ENCODE measurements at places on chromosomes 3 and 15.

- no peak for DNase-seq
Observed at GRCh38 chr3:72180405-72180804, 395.5 kb upstream of the PROK2 start.

GRCh38 chr15:57387564-57388076 lies 11.3 kb downstream of the CGNL1 start:
- no peak for DNase-seq

DNA sequence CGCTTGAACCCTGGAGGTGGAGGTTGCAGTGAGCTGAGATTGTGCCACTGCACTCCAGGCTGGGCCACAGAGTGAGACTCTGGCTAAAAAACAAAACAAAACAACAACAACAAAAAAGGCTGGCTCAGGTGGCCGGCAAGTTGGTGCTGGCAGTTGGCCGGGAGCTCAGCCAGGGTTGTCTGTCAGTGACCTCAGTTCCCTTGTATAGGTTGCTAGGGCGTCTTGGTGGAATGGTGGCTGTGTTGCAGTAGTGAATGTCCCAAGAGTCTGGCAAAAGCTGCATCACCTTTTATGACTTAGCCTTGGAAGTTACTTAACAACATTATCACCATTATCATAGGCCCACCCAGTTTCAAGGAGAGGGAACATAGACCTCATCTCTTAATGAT lies 40.6 kb downstream of the ASB7 start:
- no peak for DNase-seq

DNA sequence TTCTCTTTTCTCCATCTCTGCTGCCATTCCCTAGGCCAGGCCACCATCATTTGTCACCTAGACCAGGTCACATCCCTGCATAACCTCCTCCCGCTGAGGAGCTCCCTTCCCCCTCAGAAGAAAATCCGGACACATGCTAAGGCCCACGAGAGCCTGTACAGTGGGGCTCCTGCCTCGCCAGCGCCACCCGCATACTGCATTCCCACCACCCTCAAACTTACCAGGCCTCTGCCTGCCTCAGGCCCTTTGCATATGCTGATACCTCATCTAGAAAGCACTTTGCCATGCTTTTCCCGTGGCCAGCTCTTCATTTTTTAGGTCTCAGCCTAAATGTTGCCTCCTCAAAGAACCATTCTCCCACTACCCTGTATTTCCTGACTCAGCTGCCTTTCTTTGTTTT lies 220.1 kb upstream of the CTDSPL start:
- DNase-seq = no peak

GRCh38 chr3:32862247-32862935 lies 44.6 kb downstream of the TRIM71 start:
- no peak for DNase-seq

GRCh38 chr3:171156401-171157010 lies 130.0 kb upstream of the SLC2A2 start:
- no peak for DNase-seq
